ENCODE measurements at places on chromosomes 2 and 18.

GRCh38 chr2:130883496-130883895 is 46.8 kb downstream of the ARHGEF4 start:
- DNase-seq = no peak

- DNase-seq = no peak
Measured at GRCh38 chr18:57431002-57431382, 4.2 kb upstream of the ONECUT2 start.

- DNase-seq = no peak
Measured at GRCh38 chr2:41878056-41878455, 169.8 kb upstream of the PKDCC start.

DNA sequence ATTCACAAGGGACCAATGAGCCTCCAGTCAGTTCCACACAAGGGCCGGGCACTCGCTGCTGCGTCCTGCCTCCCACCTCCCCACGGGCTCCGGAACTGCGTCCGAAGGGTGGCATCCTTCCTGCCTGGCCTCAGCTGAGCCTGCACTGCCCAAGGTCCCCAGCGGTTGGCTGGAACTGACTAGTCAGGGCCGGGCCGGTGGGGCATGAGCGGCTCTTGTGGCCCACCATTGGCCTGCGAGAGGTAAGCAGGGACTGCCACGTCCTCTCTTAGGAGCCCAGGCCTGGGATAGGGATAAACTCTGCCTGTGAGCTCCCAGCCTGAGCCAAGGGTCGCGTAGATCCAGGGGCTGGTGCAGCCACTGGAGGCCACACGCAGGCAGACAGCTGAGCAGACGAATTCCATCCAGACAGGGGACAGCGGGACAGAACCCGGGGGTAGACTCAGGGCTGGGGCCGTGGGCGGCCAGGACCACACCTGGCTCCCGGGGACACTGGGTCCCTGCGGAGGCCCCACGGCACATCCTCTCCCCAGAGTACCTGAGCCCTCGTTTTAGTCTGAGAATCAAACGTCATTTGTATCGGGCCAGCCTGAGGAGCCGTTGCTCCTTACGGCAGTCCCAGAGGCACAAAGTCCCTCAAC is 148.4 kb downstream of the ZNF516 start:
- DNase-seq = no peak

DNA sequence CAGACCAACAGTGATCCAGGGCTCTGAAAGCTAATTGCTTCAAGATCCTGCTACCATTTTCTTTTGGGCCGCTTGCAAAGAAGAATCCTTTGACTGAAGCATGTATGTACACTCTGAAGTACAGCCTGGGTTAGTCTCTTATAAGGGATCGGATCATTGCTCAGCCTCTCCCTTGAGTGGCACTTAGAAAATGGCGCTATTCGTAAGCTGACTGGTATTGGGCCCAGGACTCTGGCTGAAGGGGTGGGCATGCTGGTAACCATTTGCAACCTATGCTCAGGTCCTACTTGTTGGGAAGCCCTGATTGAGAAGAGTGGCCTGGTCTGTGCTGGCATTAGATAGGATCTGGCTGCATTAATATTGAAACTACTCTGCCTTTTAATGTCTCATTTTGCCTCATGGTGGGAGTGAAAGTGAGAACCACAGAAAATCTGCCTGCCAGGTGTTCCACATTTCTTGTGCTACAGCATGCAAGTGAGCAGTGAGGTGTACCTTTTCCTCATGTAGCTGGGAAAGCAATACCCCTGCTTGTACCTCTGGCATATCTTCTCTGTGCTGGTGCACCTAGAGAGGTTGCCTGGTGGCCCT is 661 bp upstream of the MGAT5 start:
- no peak for DNase-seq

- DNase-seq = no peak
Measured at GRCh38 chr2:69567909-69568300, 75.6 kb downstream of the AAK1 start.

DNA sequence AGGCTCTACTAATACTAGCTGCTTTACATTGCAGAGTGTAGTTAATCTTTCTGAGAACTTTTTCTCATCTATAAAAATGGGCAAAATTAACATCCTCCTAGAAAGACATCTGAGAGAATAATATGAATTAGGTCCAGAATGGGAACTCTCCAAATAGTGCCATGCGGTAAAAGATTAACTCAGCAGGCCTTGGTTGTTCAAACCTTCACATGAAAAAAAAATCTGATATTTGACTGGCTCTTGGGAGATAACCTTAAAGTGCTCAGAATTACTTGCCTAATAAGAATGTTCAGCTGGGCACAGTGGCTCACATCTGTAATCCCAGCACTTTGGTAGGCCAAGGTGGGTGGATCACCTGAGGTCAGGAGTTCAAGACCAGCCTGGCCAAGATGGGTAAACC is 5.5 kb upstream of the CXXC1 start:
- no peak for DNase-seq

- no peak for DNase-seq
Measured at GRCh38 chr2:71156573-71156972, 26.1 kb downstream of the MPHOSPH10 start.

GRCh38 chr18:37166491-37166890 is 337.6 kb downstream of the KIAA1328 start:
- no peak for DNase-seq

DNA sequence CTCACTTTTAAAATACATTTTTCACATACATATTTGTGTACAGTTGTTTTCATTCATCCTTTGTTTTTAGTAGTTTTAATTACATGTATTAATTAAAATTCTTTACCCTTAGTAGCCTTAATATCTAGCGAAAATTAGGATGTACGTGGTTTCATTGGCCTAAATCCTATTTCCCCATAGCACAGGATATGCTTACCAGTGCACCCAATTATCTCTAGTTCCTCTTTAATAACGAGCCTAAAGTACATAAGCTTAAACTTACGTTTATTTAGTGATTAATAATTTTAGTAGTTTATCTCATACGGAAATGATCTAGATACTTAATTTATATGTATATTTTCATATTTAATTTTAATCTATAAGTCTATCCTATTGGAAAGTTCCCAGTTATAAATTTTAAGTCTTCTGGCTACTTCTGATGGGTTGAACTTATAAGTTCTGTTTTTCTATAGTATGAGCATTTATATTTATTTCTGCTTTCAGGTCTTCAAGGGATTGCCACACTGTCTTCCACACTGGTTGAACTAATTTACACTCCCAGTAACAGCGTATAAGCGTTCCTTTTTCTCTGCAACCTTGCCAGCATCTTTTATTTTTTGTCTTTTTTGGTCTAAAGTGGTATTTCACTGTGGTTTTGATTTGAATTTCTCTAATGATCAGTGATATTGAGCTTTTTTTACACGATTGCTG is 21.4 kb upstream of the RUFY4 start:
- DNase-seq = no peak

DNA sequence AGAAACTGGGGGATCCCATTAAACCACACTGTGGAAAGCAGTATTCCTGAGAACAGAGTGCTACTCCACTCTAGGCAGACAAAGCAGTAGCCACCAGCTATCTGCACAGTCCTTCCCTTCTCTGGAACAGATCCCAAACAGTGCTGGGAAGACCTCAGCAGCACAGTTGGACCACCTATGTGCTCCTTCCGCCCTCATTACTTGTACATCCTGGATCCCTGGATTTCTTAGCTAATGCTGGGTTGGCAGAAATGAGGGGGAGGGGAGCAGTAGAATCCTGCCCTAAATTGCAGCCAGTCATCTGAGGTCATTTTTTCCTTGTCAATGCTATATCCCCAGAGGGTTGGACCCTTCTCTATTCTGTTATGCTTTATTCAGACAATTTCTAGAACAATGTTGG is 13.8 kb upstream of the MALT1 start:
- no peak for DNase-seq

- DNase-seq = no peak
Measured at GRCh38 chr2:33273479-33273878, 203.0 kb upstream of the RASGRP3 start.

GRCh38 chr2:236670235-236670620 is 100.6 kb downstream of the ACKR3 start:
- DNase-seq = no peak

DNA sequence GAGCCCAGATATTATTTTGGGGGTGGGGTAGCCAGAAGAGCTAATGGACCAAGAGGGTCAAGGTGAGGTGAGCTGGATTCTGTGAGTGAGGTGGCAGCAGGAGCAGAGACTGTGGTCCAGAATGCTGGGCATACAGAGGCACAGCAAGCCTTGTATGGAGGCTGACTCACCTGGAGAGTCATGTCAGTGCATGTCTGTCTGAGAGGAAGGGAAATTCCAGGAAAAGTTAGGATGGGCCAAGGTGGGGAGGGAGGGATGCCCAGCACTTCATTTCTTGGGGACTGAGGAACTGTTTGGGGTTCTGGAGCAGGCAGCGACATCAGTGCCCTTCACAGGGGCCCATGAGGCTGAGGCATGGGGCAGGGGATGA is 21.1 kb downstream of the PER2 start:
- no peak for DNase-seq

DNA sequence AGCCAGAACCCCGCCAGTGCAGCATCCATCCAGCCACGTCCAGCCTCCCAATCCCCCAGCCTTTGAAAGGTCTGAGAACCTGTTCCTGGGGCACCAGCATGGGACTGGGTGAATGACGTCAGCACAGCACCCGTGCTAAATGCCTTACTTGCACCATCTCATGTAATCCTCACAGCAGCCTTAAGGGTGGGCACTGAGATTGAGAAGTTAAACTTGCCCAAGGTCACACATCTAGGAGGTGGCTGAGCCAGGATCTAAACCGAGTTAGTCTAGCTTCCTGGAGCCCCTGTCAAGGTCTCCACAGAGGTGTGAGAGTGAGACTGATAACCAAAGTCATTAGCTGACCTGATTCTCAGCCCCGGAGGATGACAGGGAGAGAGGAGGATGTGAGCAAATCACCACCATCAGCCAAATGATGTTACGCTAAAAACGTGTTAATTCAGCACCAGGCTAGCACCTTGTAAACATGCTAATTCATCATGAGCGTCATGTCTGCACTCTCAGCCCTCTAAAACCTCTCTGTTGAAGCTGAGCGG is 4.6 kb downstream of the CD8A start:
- no peak for DNase-seq

Data from GM18507 (cell line).